ENCODE measurements at places on chromosomes 5 and 9. TPM values are rescaled to one million over a fixed set of nuclear protein-coding genes. Genes with fewer than 3 reads are reported as not detected.

The DAB2IP gene
- 14.0 TPM for total RNA-seq

The RRAGA gene
- total RNA-seq = 121 TPM

The SIL1 gene
- total RNA-seq = 24.4 TPM

The HAND1 gene
- total RNA-seq = 0.31 TPM

The TMC1 gene
- total RNA-seq = 0.05 TPM

The PAEP gene
- 0.20 TPM for total RNA-seq

The LRRC19 gene
- not detected for total RNA-seq

The KIF12 gene
- 2.2 TPM for total RNA-seq

The HK3 gene
- not detected for total RNA-seq

The PTGR1 gene
- 380 TPM for total RNA-seq

The EIF4E1B gene
- total RNA-seq = not detected

The SLC46A2 gene
- not detected for total RNA-seq

The CHMP5 gene
- total RNA-seq = 83.2 TPM

The PDE6A gene
- total RNA-seq = 0.15 TPM

The VCP gene
- 293 TPM for total RNA-seq

The RASGRF2 gene
- total RNA-seq = 2.4 TPM

The HTR4 gene
- not detected for total RNA-seq

The PALM2AKAP2 gene
- total RNA-seq = 0.36 TPM

The BTNL3 gene
- total RNA-seq = not detected

The PCDHB5 gene
- total RNA-seq = 1.5 TPM

The SPATA31D4 gene
- total RNA-seq = not detected

The NUTM2G gene
- total RNA-seq = not detected

The NRG2 gene
- 2.0 TPM for total RNA-seq

The ANKRD31 gene
- 0.05 TPM for total RNA-seq

The MYORG gene
- 4.5 TPM for total RNA-seq

The WDR31 gene
- total RNA-seq = 1.4 TPM

Measured in A549 treated with DMSO at 1 μM for 4 hours (cell line).